ENCODE measurements at places on chromosomes 4 and X.
A peak's percentile ranks its signal among the peaks of the same experiment; 100 is the strongest.

DNA sequence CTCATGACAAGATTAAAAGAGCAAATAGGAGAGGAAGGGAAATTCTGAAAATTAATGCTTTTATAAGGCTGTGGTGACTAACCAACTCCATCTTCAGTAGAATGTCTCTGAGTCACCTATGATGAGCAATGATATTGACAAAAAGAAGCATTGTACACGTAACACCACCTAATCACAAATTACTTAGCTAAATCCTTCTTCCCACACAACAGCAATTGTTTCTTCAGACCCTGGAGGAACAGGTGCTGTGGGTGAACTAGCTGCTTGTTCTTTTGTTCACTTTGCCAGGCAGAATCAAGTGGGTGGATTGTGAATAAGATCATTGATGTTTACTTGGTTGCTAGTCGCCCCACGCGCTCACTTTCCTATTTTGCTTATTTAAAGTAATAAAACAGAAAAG lies 315.5 kb downstream of the CAMK2D start:
- no peak for DNase-seq

GRCh38 chrX:47175588-47175980 lies 18.0 kb upstream of the UBA1 start:
- no peak for DNase-seq

DNA sequence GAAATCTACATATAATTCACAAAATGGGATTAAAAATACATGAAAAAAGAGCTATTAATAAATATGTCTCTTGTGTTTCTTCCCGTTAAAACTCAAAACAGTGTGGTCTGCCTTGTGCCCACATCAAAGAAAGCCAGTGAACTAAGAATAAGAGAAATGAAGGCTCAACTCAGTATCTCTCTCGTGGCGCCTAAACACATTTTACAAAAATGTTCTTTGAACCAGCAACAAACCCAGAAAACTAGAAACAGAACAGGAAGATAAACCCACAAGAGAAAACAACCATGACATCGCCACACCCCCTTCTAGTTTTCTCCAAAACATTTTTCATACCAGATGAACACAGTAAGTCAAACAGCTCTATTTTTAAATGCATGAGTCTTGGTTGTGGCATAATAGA lies 130.1 kb downstream of the DCHS2 start:
- peak; percentile 11 for DNase-seq

DNA sequence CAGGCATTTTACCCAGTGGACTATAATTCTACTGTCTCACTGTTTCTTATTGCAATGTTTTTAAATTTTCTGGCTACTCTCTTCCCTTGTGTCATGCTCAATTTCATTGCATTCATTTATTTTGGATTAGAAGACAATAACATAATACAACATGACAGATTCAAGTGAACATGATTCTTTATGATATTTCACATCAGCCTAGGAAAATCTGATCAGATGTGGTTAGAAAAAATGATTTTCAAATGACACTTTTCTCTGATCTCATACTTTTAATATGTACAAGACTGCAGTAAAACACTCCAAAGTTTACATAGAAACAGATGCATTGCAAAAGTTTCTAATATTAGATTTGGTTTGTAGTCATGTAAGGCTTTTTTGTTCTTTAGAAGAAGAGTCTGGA lies 586.0 kb downstream of the ACTRT1 start:
- no peak for DNase-seq

DNA sequence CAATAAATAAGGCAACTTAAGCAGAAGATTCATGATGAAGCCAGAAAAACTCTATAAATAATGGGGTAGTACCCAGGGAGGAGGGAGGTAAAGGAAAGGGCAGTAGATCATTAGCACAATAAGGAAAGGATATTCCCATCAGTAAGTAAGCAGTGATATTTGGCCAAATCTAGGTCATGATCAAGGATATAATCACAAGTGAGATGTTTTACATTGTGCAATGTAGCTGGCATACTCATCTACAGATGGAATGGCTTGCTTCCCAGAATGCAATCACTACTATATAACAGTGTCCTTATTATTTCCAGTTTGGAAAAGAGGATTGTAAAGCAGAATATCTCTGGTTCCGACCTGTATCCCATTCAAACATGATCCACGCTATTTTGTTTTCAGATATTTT lies 483.4 kb downstream of the RPA4 start:
- no peak for DNase-seq

DNA sequence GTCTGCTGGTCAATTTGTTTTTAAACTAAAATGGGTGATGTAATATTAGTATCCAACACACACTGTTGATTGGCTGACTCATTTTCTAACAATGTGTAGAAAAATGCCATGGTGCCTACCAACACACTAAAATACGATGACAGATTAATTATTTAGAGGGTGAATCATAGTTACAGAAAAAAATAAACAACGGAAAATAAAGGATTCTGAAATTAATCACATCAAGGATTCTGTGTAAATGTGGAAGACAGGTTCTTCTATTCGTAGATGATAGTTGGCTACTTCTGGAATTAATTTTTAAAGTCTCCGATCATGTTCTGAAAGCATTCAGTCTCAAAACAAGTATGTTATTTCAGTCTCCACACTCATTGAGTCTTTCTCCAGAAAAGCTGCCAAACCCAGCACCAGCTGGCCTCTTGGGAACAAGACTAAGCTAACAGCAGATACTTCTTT lies 8.2 kb upstream of the IQCM start:
- no peak for DNase-seq

DNA sequence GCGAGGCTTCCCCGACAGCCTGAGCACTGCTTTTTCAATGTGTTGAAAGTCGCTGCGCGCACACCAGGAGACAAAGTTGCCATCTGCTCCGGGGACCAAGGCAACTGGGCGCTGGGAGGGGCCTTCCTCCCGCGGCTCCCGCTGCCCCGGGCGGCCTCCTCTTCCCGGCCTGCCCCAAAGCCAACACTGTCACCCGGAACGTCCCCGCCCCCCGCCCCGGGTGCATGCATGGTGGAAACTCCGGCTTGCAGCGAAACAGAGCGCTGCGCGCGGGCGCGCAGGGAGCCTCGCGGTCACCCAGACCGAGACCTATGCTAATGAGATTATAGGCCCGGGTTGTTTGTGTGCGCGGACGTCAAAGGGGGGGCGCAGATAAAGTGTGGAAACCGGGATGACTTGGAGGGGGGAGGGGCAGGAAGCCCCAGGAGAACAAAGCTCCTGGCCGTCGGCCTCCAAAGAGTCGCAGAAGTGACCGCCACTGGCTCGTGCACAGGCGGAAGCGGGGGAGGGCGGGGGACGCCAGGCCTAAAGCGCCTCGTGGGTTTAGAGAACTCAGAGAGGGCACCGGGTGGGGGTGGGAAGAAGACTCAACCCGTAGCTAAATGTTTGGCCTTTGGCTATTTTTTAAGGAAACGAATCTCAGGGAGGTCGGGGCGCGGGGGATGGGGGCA lies 88.8 kb downstream of the BCOR start:
- no peak for DNase-seq

- peak; percentile 60 for DNase-seq
Observed at GRCh38 chrX:71618303-71618721, at the start of gene CXCR3. Gene CXCR3, minus strand, starts transcription at chrX:71618511. Its CDS starts 62 bp downstream, at chrX:71618449.

GRCh38 chr4:98861100-98861884 lies 67.6 kb downstream of the EIF4E start:
- DNase-seq = no peak

- DNase-seq = no peak
Observed at GRCh38 chrX:69031181-69031580, 134.1 kb downstream of the PJA1 start.

GRCh38 chr4:152245680-152246079 lies 290.2 kb downstream of the FBXW7 start:
- DNase-seq = no peak

DNA sequence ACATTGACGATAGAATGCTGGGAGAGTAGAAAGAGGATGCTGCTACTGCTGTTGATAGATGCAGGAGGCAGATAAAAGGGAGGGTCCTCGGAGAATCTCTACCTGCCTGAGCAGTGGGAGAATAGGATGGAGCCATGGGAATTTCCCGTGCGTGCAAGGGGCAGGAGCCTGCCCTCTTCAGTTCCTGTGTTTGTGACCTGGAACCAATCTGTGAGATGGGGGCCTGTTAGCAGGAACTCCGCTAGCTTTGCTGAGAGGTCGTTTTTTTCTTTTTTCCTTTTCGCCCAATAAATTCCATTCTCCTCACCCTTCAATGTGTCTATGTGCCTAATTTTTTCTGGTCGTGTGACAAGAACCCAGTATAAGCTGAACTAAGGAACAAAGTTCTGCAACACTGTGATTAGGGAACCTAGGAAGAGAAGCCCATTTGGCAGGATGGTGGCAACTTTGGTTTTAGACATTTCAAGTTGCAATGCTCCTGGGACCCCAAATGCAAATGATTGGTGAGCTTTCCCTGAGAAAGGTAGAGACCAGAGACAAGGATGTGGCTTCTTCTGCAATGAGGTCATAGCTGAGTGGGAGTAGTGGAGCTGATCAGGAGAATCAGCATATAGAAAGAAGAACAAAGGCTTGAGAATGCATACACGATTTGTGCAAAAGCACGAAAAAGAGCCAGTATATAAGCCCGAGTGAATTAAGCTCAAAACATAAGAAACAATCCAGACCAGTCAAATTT lies 23.9 kb downstream of the SLC39A8 start:
- no peak for DNase-seq

GRCh38 chr4:59457576-59457975 lies 1742.5 kb upstream of the ADGRL3 start:
- DNase-seq = no peak

DNA sequence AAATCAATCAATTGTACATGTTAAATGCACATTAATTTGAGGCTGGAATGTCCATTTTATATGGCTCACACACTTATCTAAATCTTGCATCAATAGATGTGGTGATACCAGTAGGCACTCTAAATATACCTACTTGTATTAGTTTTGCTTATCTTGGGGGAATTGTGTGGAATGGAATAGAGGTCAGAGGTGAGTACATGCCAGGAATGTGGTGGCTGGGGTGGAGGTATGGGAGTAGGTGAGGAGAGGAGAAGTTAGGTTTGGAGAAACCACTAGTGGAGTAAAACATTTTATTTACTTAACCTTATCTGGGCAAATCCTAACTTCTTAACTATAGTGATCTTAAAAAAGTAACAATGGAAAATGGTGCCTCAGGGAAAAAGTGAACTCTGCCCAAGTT lies 163.1 kb downstream of the ATG4A start:
- no peak for DNase-seq

DNA sequence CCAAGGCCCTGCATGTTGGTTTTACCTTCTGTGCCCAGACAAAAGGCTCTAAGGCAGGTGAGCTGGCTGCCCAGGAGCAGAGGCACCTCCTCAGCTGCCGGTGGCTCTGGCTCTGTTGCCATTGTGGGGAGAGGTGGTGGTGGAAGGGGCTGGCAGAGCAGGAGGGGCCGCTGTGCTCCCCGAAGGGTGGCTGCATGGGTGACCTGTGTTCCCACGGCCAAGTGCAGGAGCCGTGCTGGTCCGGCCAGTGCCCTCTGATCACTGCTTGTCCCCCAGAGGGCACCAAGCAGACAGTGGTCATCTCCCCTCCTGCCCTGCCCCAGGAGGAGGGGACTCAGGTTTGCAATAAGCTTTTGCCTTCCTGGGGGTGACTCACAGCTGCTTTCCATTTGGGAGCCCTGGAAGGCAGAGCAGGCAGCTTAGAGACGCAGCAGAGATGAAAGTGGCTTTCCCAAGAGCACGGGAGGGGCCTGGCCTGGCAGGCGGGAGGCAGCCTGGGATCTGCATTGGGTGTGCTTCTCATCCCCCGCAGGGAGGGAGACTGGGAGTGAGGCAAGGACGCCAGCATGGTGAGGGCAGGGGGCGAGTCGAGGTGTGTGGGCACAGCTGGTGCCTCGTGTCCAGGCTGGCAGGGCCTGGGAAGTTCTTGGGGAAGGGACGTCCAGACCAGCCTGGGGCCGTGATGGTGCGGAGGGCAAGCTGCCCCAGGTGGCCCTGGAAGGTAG lies 28.7 kb downstream of the DOK7 start:
- DNase-seq = no peak

DNA sequence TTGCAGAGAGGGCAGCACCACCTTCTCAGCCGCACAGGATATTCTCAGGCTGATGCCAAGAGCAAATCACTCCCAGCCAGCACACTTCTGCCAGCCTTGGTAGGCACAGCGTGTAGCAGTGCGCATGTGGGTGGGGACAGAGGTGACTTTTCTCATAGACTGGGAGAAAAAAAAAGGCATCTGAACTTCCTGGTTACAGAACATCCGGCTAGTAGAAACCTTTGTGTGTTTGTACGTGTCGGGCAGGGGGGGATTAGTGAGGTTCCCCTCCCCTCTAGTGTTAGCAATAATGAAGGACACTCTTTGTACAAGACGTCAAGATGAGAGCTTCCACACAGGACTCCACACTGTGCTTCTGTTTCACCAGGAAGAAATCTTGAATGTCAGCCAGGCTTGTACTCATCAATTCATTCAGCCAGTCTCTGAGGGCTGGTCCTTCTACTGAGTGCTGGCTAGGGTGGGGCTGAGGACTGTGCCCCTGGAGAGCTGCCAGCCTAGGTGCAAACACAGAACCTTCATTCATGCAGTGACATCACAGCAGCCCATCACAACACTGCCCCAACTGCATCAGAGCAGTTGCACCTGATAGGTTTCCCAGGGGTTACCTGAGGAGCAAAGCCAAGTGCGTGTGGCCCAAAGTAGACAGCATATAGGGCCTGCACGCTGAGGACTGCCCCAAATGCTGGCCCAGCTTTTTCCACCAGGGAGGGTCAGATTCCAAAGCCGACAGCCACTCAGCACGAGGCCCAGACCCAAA lies 34.7 kb downstream of the SLC25A5 start:
- no peak for DNase-seq

- DNase-seq = no peak
Observed at GRCh38 chr4:29002151-29002550, 1718.0 kb upstream of the PCDH7 start.

GRCh38 chr4:86626066-86626465 lies 32.0 kb downstream of the PTPN13 start:
- no peak for DNase-seq

DNA sequence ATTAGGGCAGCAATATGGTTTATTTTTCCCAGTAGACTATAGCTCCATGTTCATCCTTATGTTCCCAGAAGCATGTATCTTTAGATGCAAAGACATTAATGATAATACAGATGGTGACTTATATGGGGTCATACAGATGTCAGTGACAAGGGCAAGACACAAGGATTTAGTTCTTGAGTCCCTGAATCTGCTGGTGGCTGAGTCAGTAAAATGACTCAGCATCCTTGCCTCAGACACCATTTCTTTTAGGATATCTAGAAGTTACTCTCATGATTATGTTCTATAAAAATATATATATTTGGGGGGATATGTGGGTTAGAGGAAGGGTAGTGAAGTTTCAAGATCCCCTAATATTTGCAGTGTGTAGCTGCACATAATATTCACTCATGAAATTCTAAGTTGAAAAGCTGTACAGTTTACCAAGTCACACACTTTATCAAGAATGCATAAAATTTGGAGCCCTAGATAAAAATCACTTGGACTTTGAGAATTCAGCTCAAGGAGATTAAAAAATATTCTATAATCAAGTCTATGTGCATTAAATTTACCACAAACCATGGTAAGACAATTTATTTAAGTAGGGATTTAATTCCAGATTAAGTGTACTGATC lies 101.9 kb downstream of the LNX1 start:
- DNase-seq = no peak

- DNase-seq = no peak
Observed at GRCh38 chr4:6280365-6280996, 10.8 kb downstream of the WFS1 start.

Measured in CD8-positive, alpha-beta T cell (primary cell).